ENCODE measurements at places on chromosomes 6 and 20. TPM values are rescaled to one million over a fixed set of nuclear protein-coding genes. Genes with fewer than 3 reads are reported as not detected.

- DNase-seq, result no peak
These were observed 86.6 kb upstream of the BMP2 start for GRCh38 chr20:6680854-6681253.

DNA sequence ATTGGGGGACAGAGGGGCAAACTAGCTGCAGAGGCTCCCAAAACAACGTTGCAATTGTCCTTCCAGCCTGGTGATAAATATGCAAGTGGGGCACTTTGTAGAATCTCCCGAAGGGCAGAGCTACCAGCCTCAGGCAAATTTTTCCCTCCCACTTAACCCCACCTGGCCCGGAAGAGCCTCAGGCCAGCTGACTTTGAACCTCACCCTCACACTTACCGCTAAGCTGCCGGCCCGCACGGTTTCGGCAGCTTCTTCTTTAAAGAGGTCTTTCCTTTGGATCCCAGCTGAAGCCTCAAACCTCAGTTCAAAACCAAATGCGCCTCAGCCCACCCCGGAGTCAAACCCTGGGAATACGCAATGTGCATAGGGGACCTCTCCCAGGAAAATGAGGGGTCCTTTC, 2.5 kb downstream of the OVOL2 start:
- DNase-seq, result no peak

The ARFGEF3 gene
- not detected for total RNA-seq

DNA sequence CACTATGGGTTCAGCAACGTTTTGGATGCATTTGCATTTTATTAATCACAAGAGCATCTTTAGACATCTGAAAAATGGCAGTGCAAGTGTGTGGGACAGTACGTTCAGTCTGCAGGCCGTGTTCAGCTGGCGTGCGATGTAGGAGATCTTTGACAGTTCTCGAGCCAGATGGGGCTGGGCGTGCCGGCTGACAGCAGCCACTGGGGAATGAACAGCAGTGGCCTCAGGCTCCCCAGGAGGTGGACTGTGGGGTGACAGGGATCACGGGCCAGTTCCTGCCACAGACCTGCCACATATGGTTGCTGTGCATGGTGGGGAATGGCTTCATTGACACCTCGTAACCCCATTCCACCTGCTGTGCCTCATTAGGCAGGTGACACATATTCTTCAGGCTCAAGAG, 16.4 kb upstream of the MLN start:
- no peak for DNase-seq

The HFE gene
- total RNA-seq, result 3.5 TPM

Data from SJSA1 (cell line).